Sigmoid colon (tissue), 7 donors: ENCODE measurements at places on chromosomes 2 and 18. TPM values are rescaled to one million over a fixed set of nuclear protein-coding genes. Genes with fewer than 3 reads are reported as not detected.

- DNase-seq: peak; percentile 19
Observed at GRCh38 chr2:85783796-85784195, 30.0 kb downstream of the ATOH8 start.

Gene PAIP2B
- 1.2 TPM for polyA plus RNA-seq

- DNase-seq: no peak
Observed at GRCh38 chr18:77037567-77037966, 95.0 kb downstream of the MBP start.

DNA sequence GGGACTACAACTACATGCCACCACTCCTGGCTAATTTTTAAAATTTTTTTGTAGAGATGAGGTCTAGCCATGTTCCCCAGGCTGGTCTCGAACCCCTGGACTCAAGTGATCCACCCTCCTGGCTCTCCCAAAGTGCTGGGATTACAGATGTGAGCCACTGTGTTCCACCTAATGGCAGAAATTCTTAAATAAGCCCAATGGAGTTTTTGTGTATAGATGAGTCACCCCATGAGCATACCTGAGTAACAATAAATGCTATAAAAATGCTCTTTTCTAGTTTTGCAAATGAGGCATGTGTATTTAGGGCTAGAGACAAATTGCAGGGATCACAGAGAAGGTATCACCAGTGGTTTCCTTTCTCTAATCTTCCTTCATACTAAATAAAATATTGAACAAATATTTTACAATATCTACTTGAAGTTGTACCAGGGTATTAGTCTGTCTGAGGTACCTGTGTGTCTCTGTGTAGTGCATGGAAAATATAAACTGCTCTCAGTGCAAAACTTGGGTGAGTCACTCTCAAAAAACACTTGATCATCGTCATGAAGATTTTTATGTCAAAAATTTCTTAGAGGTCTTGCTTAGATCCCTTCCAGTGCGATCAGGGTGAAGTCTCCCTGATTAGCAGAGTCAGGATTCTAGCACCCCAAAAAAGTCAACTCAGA lies 337.1 kb upstream of the MMADHC start:
- DNase-seq: no peak

- no peak for DNase-seq
Observed at GRCh38 chr18:56330366-56331110, 307.9 kb downstream of the TXNL1 start.

DNA sequence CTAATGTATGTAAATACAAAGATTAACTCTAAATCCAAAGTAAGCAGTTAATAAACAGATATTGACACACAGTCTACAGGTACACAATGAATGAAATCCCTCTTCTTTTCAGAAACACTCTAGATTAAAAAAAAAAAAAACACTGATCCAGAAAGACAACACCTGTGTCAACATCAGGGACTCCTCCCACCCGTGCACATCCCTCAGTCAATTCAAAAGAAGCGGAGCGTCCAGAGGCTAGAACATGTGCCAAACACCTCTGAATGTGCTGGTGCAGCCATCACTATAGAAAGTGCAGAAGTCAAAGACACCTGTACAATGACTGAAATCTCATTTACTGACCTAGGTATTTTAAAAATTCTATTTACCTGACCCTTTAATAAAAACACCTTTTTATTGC lies 622.6 kb upstream of the ID2 start:
- no peak for DNase-seq

DNA sequence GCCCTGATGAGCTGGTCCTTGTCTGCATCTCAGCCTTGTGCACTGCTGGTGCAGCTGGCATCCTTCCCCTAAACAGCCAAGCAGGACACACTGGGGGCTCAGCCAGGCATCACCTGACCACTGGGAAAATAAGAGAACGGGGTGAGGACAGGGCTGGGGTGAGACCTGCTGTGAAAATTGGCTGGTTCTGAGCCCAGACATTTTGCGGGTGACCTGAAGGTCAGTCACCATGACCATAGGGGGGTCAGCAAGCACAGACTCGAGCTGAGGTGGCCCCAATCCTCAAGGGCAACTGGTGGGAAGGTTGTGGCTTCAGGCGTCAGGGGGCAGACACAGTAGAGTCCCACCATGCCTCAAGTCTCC lies 144.9 kb upstream of the TWIST2 start:
- DNase-seq: peak; percentile 37

DNA sequence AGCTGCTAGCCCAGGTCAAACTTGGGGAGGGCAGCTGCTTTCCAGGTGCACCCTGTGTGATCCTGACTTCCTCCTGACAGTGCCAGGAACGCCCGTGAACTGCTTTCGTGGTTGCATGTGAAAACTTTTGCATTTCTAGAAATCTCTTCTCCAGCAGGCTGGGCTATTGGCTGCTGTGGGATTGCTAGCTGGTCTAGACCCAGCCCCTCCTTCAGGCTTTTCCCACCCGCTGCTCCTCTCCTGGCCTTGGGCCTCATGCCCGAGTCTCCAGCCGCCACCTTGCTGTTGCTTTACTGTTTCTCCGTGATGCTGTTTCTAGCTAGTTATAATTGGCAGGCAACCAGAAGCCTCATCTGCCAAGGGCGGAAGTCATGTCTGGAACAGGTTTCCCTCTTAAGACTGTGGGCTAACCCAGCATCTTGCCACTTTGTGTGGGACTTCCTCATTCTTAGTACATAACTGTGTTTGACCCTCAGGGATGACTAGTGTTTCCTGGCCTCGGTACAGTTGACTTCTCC lies 27.0 kb upstream of the MGAT4A start:
- DNase-seq: peak; percentile 78

- DNase-seq: no peak
Observed at GRCh38 chr18:8726281-8726680, 20.9 kb downstream of the MTCL1 start.

GRCh38 chr18:8706791-8707555 lies 1.6 kb downstream of the MTCL1 start:
- peak; percentile 87 for DNase-seq

Gene KIAA2012
- 0.04 TPM for polyA plus RNA-seq

GRCh38 chr2:5377323-5377722 lies 314.9 kb upstream of the SOX11 start:
- DNase-seq: no peak

Gene IL1F10
- not detected for polyA plus RNA-seq

- DNase-seq: peak; percentile 45
Observed at GRCh38 chr18:79798346-79798998, 734 bp downstream of the KCNG2 start.
